Cerebellum (tissue), 4 donors: ENCODE measurements at places on chromosomes 13 and 19.

GRCh38 chr13:113631341-113632095 is 26.5 kb downstream of the ATP4B start:
- DNase-seq, result no peak

DNA sequence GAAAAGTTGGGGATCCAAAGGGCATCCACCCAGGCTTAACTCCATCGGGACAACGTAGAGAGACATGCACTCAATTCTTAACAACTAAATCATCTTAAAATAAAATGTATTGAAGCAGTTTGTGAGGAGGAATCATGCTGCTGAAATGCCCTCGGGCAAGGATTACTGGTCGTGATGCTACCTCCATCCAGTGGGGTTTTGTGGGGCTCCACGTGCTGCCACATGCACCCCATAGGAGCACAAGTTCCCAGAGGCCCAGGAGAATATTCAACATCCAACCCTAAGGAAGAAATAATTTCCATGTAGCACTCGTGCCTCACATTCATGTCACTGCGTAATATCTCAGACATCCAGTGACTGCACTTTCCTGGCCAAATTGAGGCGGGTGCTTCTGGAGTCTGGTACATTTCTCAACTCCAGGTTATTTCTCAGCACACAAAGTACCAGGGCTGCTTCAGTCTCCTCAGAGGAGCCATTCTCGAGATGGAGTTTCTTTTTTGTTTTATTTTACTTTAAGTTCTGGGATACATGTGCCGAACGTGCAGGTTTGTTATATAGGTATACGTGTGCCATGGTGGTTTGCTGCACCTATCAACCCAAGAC is 429.8 kb downstream of the FOXO1 start:
- DNase-seq, result no peak

- DNase-seq, result no peak
Measured at GRCh38 chr13:97914540-97914939, 38.9 kb upstream of the IPO5 start.

- DNase-seq, result no peak
Measured at GRCh38 chr19:39935364-39935661, 879 bp upstream of the FCGBP start.

DNA sequence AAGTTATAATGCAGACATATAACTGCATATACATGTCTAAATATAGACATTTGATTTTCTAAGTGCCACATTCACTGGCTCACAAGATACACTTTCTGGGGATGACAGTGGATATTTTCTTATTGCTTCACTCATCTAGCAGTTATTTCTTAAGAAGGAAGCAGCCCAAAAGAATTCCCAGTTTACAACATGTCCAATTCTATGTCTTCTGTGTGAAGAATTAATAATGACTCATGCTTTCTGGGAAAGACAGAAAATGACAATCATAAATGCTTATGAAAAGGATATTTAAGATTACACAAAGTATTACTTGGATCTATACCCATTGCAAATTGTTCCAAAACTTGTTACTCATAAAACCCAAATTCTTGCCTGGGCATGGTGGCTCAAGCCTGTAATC is 543.4 kb downstream of the SUCLA2 start:
- DNase-seq, result no peak
